Head of caudate nucleus (tissue), 42 donors: ENCODE measurements at places on chromosomes 5 and 9.

GRCh38 chr9:37998881-37999587, 70.0 kb downstream of the SHB start:
- peak; percentile 60 for DNase-seq

DNA sequence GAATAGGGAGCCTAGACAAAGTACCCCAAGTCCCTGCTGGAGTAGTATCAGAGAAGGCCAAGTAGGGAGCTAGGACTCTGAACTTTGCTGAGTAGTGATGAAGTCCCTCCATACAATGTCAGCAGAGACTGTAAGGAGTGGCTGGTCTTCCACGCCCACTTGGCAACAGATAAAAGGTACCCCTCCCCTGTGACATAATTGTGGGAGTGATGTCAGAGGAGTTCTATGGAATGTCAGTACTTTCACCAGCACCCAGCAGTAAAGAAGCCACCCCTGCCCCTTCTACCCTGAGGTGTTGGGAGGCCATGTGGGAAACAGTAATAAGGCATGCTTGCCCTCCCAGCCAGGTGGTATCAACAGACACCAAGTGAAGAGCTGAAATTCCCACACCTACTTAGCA, 143.9 kb downstream of the SLIT3 start:
- DNase-seq: no peak

DNA sequence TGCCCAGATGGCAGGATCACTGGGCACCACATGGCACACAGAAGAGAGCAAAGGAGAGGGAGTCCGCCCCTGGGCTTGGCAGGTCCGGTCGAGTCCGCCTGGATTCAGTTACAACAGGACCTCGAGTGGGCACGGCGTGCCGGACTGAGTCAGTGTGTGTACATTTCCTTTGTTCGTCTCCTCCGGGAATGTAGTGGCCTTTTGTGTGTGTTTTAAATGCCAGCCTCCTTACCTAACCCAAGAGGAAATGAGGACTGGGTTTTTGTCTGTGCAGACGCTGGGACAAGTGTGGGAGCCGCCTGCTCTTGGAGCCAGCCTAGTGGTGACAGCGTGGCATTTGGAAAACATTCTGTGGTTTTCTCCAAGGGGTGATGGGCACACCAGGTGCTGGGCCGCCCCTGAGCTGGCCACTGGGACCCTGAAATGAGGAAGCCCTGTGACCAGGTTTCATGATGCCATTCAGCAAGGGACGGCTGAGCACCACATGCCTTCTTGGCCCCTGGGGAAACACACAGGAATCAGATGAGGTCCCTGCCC, 9.6 kb downstream of the NEK6 start:
- DNase-seq: peak; percentile 61

DNA sequence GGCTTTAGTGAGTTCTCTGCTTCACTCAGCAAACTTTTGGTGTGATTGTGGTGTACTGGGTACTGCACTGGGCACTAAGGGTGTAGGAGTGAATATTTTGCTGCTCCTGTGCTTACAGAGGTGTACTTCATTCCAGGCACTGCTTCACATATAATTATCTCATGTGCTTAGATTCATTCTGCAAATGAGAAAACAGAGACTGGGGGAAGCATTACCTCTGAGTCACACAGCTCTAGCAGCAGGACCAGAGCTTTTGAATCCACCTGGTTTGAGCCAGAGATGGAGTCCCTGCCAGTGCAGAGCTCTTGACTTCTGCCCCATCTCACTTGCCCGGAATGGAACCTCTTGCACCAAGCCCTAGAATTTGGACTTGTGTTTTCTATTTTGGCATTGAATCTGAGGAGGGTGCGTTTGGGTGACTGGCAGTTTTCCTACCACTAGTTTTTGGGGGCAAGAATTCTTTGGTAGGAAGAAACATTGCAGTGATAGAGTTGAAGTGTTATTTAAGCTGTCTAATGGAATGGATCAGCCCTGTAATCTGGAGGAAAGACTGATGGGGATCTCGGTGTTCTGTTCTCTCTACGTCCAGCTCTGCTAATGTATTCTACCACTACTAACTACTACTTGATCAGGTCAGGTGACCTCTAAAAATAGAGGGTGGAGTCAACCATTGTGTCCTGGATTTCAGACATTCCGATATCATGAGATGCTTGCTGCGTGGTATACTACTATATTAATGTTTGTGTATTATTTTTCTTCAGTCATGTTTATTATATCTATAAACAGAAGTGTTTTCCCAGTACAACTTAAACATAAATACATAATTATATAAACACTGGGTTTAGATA, 2.5 kb downstream of the ARHGAP26 start:
- DNase-seq: no peak

DNA sequence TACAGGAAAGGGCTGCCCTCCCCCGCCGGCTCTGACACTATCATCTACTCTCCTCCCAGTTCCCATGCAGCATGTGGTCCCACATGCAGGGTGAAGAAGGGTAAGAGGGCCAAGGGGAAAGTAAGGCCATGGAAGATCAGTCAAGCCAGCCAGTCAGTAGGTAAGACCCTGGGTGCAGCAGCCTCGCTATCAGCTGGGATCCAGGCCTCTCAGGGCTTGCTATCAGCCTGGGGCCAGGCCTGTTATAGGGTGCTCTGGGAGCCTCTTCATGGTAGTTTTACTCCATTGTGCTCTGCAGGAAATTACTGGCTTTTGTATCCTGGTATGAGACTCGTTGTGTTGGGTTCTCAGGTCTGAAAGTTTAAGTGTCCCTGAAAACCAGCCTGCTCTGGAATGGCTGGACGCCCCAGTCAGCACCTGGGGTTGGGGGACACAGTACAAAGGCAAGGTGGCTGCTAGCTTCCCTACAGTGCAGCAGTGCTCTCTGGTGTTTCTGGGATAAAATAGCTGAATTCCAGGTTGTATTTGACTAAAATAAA, 21.4 kb downstream of the SLC22A4 start:
- no peak for DNase-seq

GRCh38 chr9:3058409-3058808, 214.5 kb upstream of the PUM3 start:
- DNase-seq: no peak
